ENCODE measurements at places on chromosomes 13 and 19. TPM values are rescaled to one million over a fixed set of nuclear protein-coding genes. Genes with fewer than 3 reads are reported as not detected.

Gene FSD1
- polyA plus RNA-seq: 11.9 TPM

DNA sequence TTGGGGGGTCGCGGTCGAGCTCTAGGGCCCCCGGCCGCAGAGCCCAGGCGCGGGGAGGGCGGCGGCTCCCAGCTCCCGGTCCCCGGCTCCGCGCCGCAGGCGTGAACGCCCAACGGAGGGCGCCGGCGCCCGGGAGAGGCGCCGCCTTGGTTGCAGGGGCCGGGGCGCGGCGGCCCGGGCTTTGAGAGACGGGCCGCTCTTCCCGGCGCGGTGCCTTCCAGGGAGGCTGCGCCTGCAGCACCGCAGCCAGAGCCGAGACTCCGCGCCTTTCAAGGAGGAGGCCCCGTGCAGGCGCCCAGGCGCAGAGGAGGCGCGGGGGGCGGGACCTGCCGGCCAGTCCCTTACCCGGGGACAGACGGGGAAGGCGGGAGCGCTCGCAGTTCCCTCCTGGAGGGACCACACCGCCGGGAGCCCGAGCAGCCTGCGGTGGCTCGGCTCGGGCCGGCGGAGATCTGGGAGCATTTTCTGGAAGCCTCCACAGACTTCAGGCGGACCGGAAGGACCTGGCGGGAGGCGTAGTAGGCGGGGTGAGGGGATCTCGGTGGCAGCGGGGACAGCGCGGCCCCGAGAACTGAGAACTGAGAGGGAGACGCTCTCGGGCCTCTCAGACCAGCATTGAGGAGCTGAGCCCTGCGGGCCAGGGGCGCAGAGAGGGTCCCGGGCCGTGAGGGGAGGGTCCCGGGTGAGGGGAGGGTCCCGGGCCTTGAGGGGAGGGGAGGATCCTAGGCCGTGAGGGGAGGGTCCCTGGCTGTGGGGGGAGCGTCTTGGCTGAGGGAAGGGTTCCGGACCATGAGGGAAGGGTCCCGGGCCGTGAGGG is 25.5 kb upstream of the MCF2L start:
- DNase-seq: no peak

DNA sequence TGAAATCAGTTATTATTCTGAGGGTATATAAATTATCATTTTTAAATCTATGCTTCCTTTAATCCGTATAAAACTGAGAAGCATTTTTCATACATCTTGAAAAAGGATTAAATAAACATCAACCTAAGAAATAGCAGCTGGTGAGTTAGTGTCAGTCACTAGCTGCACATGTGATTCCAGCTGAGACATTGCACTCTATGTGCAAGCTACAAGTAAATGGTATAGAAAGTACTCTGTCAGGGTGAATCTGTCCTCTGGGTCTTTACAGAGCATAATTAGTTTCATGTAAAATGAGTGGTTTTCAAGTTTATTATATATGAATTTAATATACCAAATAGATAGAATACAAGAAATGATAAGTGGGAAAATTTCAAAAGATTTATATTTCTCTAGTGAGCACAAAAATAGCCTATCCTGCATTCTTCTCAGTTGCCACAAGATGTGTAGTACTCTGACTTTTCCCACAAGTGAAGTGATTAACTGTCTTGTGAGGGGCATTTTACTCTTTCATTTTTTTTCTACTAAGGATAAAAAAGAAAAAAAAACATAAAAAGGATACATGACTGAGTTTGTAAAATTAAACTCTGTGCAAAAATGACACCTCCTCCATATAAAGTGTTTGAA is 1372.1 kb downstream of the PCDH9 start:
- DNase-seq: no peak

DNA sequence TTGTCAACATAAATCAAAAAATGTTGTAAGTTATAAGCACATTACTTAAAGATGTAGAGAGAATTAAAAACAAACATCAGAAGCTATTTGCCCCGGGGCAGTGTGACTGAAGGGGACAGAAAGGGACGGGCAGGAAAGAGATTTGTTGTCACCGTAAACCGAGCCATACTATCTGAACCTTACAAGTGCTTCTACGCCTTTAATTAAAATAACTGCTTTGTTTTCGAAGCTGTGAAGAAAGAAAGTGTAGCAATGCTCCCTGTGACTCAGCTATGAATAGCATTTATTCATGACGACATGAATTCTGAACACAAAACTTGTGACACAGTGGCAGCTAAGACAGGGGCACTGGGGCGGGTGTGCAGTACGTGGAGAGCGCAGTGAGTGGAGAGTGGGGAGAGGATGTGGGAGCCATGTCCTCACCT is 30.0 kb downstream of the ZNF787 start:
- DNase-seq: no peak

GRCh38 chr13:42981853-42982252 is 10.2 kb downstream of the EPSTI1 start:
- no peak for DNase-seq

Gene TRPC4
- 10.1 TPM for polyA plus RNA-seq

Data from BJ (cell line).